ENCODE measurements at places on chromosomes 2 and 18. TPM values are rescaled to one million over a fixed set of nuclear protein-coding genes. Genes with fewer than 3 reads are reported as not detected.

The TPO gene
- not detected for total RNA-seq

The GPR35 gene
- 3.0 TPM for total RNA-seq

The MYO3B gene
- total RNA-seq: 0.08 TPM

The PSMA8 gene
- 1.0 TPM for total RNA-seq

The NGEF gene
- total RNA-seq: 0.94 TPM
